Calu3 (cell line): ENCODE measurements at places on chromosomes 1 and 21. TPM values are rescaled to one million over a fixed set of nuclear protein-coding genes. Genes with fewer than 3 reads are reported as not detected.

- peaks cover 97% of the 10 kb centered on the region for H3K27me3 ChIP-seq
- no peaks in the 10 kb centered on the region for H3K4me1 ChIP-seq
- no peaks in the 10 kb centered on the region for H3K36me3 ChIP-seq
- DNase-seq, result no peak
- no peak overlapping the region for H3K4me3 ChIP-seq
Observed at GRCh38 chr21:37751268-37751975, 164.8 kb downstream of the KCNJ6 start.

GRCh38 chr21:16250273-16250672 lies 520.5 kb downstream of the USP25 start:
- H3K4me1 ChIP-seq, result no peaks in the 10 kb centered on the region
- H3K36me3 ChIP-seq, result no peaks in the 10 kb centered on the region
- no peaks in the 10 kb centered on the region for H3K27me3 ChIP-seq
- no peak for DNase-seq
- no peak overlapping the region for H3K27ac ChIP-seq

The KRTAP10-11 gene
- total RNA-seq, result not detected in 2 replicates

DNA sequence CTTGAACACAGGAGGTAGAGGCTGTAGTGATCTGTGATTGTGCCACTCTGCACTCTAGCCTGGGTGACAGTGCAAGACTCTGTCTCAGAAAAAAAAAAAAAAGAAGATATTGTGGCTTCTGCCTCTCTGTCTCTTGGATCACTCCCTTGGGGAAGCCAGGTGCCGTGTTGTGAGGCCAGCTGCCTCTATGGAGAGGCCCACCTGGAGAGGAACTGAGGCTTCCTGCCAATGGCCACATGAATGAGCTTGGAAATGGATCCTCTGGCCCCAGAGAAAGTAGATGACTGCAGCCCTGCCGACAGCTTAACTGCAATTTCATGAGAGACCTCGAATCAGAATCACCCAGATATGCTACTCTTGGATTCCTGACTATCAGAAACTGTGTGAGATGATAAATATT lies 19.7 kb upstream of the AK2 start:
- peaks cover 14% of the 10 kb centered on the region for H3K4me1 ChIP-seq
- H3K4me3 ChIP-seq, result no peak overlapping the region
- peaks cover 5% of the 10 kb centered on the region for H3K36me3 ChIP-seq
- peaks cover 1% of the 10 kb centered on the region for H3K27me3 ChIP-seq
- H3K27ac ChIP-seq, result no peak overlapping the region

- no peaks in the 10 kb centered on the region for H3K27me3 ChIP-seq
- no peaks in the 10 kb centered on the region for H3K36me3 ChIP-seq
- H3K4me3 ChIP-seq, result no peak overlapping the region
Observed at GRCh38 chr1:78721136-78721535, 71.5 kb downstream of the IFI44 start.

The HOOK1 gene
- total RNA-seq, result 45.7 and 50.4 TPM in 2 replicates

- no peak overlapping the region for H3K27ac ChIP-seq
- peaks cover 72% of the 10 kb centered on the region for H3K4me1 ChIP-seq
- no peak overlapping the region for H3K4me3 ChIP-seq
- peaks cover 18% of the 10 kb centered on the region for H3K36me3 ChIP-seq
Observed at GRCh38 chr1:205672970-205673369, 7.3 kb downstream of the SLC45A3 start.

DNA sequence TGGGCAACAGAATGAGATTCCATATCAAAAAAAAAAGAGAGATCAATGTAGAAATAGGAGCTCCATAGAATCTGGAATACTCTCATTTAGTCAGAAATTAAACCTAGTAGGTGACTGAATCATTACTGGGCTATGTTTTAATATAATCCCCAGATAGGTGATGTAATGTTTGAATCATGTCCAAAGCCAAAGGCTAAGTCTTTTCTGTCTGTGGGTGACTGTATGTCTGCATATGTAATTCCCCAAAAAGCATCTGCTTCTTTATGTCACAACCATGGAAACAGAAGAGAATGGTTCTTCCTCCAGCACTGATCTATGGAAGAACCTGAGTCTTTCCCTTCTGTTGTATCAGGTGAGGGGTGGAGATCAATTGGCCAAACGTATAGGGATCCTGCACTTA lies 5.8 kb downstream of the LAMC2 start:
- H3K4me1 ChIP-seq, result peaks cover 68% of the 10 kb centered on the region
- DNase-seq, result no peak
- H3K27me3 ChIP-seq, result no peaks in the 10 kb centered on the region
- H3K4me3 ChIP-seq, result peak overlapping the region; percentile 45
- H3K27ac ChIP-seq, result peak overlapping the region; percentile 68

- peak overlapping the region; percentile 27 for H3K27ac ChIP-seq
- peaks cover 4% of the 10 kb centered on the region for H3K36me3 ChIP-seq
- no peak overlapping the region for H3K4me3 ChIP-seq
- peak; percentile 77 for DNase-seq
- H3K4me1 ChIP-seq, result peaks cover 35% of the 10 kb centered on the region
- H3K27me3 ChIP-seq, result no peaks in the 10 kb centered on the region
Observed at GRCh38 chr1:12528021-12528852, 89.8 kb downstream of the DHRS3 start.

- H3K36me3 ChIP-seq, result peaks cover 4% of the 10 kb centered on the region
- no peaks in the 10 kb centered on the region for H3K4me1 ChIP-seq
- H3K27ac ChIP-seq, result no peak overlapping the region
Observed at GRCh38 chr1:173925306-173926242, 8.4 kb upstream of the SERPINC1 start.

- DNase-seq, result no peak
- H3K4me1 ChIP-seq, result no peaks in the 10 kb centered on the region
- H3K27me3 ChIP-seq, result no peaks in the 10 kb centered on the region
- H3K27ac ChIP-seq, result no peak overlapping the region
- no peak overlapping the region for H3K4me3 ChIP-seq
Observed at GRCh38 chr1:150995460-150995859, 11.2 kb downstream of the MINDY1 start.

The SLC25A34 gene
- 0.68 and 1.2 TPM in 2 replicates for total RNA-seq

DNA sequence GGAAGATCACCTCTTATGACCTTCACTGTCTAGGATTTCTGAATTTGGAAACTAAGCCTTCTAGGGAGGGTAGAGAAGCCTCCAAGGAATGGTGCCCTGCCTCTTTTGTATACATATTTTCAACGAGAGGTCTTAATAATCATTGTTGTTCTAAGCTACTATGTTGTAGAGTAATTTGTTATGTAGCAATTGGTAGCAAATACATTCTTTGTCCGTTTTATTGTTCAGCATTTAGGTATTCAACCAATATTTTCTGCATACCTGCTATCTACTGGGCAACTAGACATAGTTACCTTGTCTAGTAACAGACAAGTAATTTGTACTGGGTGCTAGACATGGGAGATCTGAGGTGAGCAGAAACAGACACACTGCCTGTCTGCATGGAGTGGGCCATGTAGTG lies 20.8 kb upstream of the NCF2 start:
- no peak for DNase-seq
- no peak overlapping the region for H3K27ac ChIP-seq
- H3K27me3 ChIP-seq, result peaks cover 7% of the 10 kb centered on the region
- H3K4me3 ChIP-seq, result no peak overlapping the region
- H3K36me3 ChIP-seq, result peaks cover 3% of the 10 kb centered on the region

DNA sequence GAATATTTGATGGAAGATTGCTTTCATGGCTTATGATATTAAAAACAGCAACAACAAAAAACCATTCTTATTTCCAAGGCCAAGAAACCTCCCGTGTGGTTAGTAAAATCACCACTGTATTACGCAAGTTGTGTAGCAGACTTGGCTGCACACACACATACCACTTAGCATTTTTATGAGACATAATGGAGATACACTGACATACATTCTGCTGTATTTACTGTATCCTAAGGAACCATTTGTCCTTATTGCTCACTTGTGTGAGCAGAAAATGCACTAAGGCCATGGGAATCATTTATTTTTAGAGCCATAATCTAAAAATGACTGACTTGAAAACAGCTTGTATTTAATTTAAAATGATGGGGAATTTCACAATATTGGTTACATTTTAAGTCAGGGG lies 584 bp upstream of the C1orf141 start:
- peaks cover 26% of the 10 kb centered on the region for H3K4me1 ChIP-seq
- DNase-seq, result no peak
- H3K27me3 ChIP-seq, result no peaks in the 10 kb centered on the region
- no peaks in the 10 kb centered on the region for H3K36me3 ChIP-seq
- H3K4me3 ChIP-seq, result no peak overlapping the region

The CASQ2 gene
- total RNA-seq, result not detected in 2 replicates

- no peak overlapping the region for H3K27ac ChIP-seq
- DNase-seq, result no peak
- H3K27me3 ChIP-seq, result no peaks in the 10 kb centered on the region
- no peak overlapping the region for H3K4me3 ChIP-seq
- peaks cover 35% of the 10 kb centered on the region for H3K4me1 ChIP-seq
Observed at GRCh38 chr1:172146141-172146850, 274.2 kb upstream of the C1orf105 start.

The DAB1 gene
- total RNA-seq, result not detected in 2 replicates

GRCh38 chr1:181318022-181318857 lies 165.1 kb upstream of the CACNA1E start:
- H3K27ac ChIP-seq, result no peak overlapping the region
- no peaks in the 10 kb centered on the region for H3K36me3 ChIP-seq
- H3K4me1 ChIP-seq, result peaks cover 8% of the 10 kb centered on the region
- H3K4me3 ChIP-seq, result peak overlapping the region; percentile 3

The SLAMF9 gene
- total RNA-seq, result not detected in 2 replicates

DNA sequence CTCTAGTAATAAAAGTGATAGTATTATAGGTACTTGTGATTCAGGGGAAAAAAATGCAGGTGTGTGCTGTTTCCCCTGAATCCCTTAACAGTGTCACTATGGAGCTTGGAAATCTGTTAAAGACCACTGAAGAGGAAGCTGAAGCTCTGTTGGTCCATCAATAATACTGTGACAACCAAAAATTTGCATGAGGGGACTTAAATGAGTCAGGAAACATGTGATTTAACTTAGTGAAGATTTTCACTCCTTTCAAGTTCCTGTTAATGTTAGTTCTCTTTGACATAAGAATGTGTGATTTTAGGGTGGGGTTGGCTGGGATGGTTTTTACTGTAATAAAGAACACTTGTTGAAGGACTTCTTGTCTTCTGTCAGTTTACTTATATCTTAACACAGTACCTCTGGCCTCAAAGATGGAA lies 32.0 kb downstream of the VANGL2 start:
- H3K36me3 ChIP-seq, result no peaks in the 10 kb centered on the region
- H3K27ac ChIP-seq, result no peak overlapping the region
- H3K4me1 ChIP-seq, result no peaks in the 10 kb centered on the region
- H3K4me3 ChIP-seq, result no peak overlapping the region

GRCh38 chr1:153775458-153776327 lies 486 bp downstream of the SLC27A3 start:
- H3K4me3 ChIP-seq, result peak overlapping the region; percentile 74
- peaks cover 14% of the 10 kb centered on the region for H3K27me3 ChIP-seq
- no peak overlapping the region for H3K27ac ChIP-seq
- peak; percentile 82 for DNase-seq
- H3K4me1 ChIP-seq, result peaks cover 6% of the 10 kb centered on the region

- H3K4me3 ChIP-seq, result peak overlapping the region; percentile 11
- H3K4me1 ChIP-seq, result peaks cover 52% of the 10 kb centered on the region
- peaks cover 19% of the 10 kb centered on the region for H3K36me3 ChIP-seq
- H3K27ac ChIP-seq, result peak overlapping the region; percentile 39
Observed at GRCh38 chr1:211517006-211517405, 25.0 kb upstream of the RD3 start.

- no peak overlapping the region for H3K27ac ChIP-seq
- no peaks in the 10 kb centered on the region for H3K4me1 ChIP-seq
- no peak overlapping the region for H3K4me3 ChIP-seq
Observed at GRCh38 chr1:229643996-229644745, 18.1 kb downstream of the URB2 start.

GRCh38 chr1:3274972-3275371 lies 179.5 kb upstream of the ARHGEF16 start:
- H3K27ac ChIP-seq, result no peak overlapping the region
- H3K36me3 ChIP-seq, result no peaks in the 10 kb centered on the region
- H3K4me1 ChIP-seq, result no peaks in the 10 kb centered on the region
- DNase-seq, result no peak
- no peak overlapping the region for H3K4me3 ChIP-seq

DNA sequence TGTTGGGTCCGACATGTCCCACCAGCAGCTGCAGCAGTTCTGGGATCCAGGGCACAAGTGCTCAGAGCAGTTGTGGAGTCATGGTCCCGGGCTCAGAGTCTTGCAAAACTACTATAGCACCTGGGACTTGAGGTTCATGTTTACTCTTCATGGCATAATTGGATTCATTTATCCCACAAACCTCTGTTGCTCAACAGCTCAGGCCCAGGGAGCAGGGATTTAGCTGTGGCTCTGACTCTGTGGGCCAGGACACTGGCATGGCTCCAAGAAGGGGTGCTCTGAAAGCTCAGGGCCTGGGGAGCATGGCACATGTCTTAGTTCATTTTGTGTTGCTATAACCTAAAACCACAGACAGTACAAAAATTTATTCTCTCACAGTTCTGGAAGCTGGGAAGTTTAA lies 626.7 kb upstream of the ADGRL2 start:
- peaks cover 21% of the 10 kb centered on the region for H3K4me1 ChIP-seq
- no peaks in the 10 kb centered on the region for H3K27me3 ChIP-seq
- no peak overlapping the region for H3K4me3 ChIP-seq
- peak; percentile 15 for DNase-seq
- no peak overlapping the region for H3K27ac ChIP-seq

GRCh38 chr1:209657140-209657879 lies 5.1 kb upstream of the LAMB3 start:
- H3K4me1 ChIP-seq, result peaks cover 42% of the 10 kb centered on the region

DNA sequence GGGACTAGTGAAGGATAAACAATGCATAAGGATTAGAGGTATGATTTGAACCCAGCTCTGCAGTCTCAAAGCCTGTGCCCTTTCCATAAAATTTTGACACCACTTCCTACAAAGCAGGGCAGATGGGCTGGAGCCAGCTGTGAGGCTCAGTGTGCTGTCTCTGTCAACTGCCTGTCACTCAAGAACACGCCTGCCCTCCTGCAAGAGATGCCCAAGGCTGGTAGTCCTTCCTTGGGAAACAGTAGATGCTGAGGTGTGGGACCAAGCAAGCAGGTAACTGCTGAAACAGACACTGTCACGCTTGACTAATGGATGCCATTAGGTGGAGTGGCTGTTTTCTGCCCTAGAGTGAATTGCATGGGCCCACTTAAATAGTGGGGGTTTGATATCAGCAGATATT lies 402.0 kb downstream of the PTPRU start:
- peaks cover 27% of the 10 kb centered on the region for H3K4me1 ChIP-seq
- H3K27ac ChIP-seq, result no peak overlapping the region
- H3K27me3 ChIP-seq, result peaks cover 13% of the 10 kb centered on the region
- no peak for DNase-seq
